ENCODE measurements at places on chromosomes 16 and 17. TPM values are rescaled to one million over a fixed set of nuclear protein-coding genes. Genes with fewer than 3 reads are reported as not detected.

CCL4 gene
- not detected for polyA plus RNA-seq

FBF1 gene
- polyA plus RNA-seq, result 0.71 TPM

KCNG4 gene
- polyA plus RNA-seq, result not detected

ATP1B2 gene
- 70.0 TPM for polyA plus RNA-seq

ZSCAN10 gene
- not detected for polyA plus RNA-seq

TRIM47 gene
- 3.8 TPM for polyA plus RNA-seq

CLDN7 gene
- polyA plus RNA-seq, result not detected

PLA2G10 gene
- 0.73 TPM for polyA plus RNA-seq

C16orf89 gene
- polyA plus RNA-seq, result 5.6 TPM

CRYM gene
- polyA plus RNA-seq, result 73.7 TPM

MYH11 gene
- polyA plus RNA-seq, result not detected

CLDN6 gene
- polyA plus RNA-seq, result not detected

PABPN1L gene
- not detected for polyA plus RNA-seq

PRCD gene
- polyA plus RNA-seq, result 4.9 TPM

SMIM22 gene
- not detected for polyA plus RNA-seq

RAB37 gene
- not detected for polyA plus RNA-seq

SLC35G6 gene
- polyA plus RNA-seq, result not detected

SEPTIN1 gene
- polyA plus RNA-seq, result not detected

DLX3 gene
- not detected for polyA plus RNA-seq

PAQR4 gene
- not detected for polyA plus RNA-seq

PERCC1 gene
- polyA plus RNA-seq, result not detected

SHCBP1 gene
- 7.8 TPM for polyA plus RNA-seq

HLF gene
- 24.7 TPM for polyA plus RNA-seq

NOG gene
- 4.9 TPM for polyA plus RNA-seq

LPCAT2 gene
- 0.19 TPM for polyA plus RNA-seq

CHRNB1 gene
- 16.0 TPM for polyA plus RNA-seq

PPM1E gene
- 4.2 TPM for polyA plus RNA-seq

ABCC11 gene
- 0.20 TPM for polyA plus RNA-seq

RAB11FIP4 gene
- 5.3 TPM for polyA plus RNA-seq

ZACN gene
- 0.42 TPM for polyA plus RNA-seq

ADCY7 gene
- polyA plus RNA-seq, result not detected

PMFBP1 gene
- polyA plus RNA-seq, result 1.5 TPM

VAT1 gene
- 5.5 TPM for polyA plus RNA-seq

KRTAP1-5 gene
- not detected for polyA plus RNA-seq

AIPL1 gene
- polyA plus RNA-seq, result not detected

KRTAP4-16 gene
- not detected for polyA plus RNA-seq

MFSD6L gene
- polyA plus RNA-seq, result not detected

C16orf87 gene
- polyA plus RNA-seq, result 12.9 TPM

MPV17L gene
- polyA plus RNA-seq, result 4.5 TPM

NF1 gene
- polyA plus RNA-seq, result 24.8 TPM

PDIA2 gene
- not detected for polyA plus RNA-seq

DNAH17 gene
- not detected for polyA plus RNA-seq

SULT1A4 gene
- 0.46 TPM for polyA plus RNA-seq

CLEC3A gene
- not detected for polyA plus RNA-seq

EVPLL gene
- polyA plus RNA-seq, result not detected

FOXN1 gene
- polyA plus RNA-seq, result not detected

TRIM72 gene
- not detected for polyA plus RNA-seq

FSCN2 gene
- polyA plus RNA-seq, result not detected

SEPTIN12 gene
- polyA plus RNA-seq, result not detected

STAT5B gene
- 0.52 TPM for polyA plus RNA-seq

DNAH3 gene
- not detected for polyA plus RNA-seq

Measured in Purkinje cell (primary cell).